Activated CD4-positive, alpha-beta T cell treated with anti-CD3 and anti-CD28 coated beads, Interleukin-2, amount 50 U/mL, for 16 hours (primary cell): ENCODE measurements at places on chromosomes 6 and 20.

DNA sequence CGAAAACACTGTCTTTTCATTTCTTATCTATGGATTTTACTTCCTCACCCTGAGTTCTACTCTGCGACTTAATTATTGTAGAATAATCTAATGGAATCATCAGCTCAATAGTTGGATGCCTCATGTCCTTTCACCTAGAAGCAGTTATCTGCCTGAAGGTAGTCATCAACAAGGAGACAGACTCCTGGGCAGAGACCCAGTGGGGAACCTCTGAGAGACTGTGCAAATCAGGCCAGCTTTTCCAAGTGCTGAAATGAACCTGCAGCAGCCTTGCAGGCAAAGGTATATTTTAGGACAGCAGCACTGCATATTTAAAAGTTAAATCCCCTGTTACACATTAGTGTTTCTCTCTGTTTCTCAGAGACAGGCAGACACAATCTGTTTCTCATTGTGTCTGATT is 99.7 kb upstream of the STMND1 start:
- DNase-seq, result no peak

DNA sequence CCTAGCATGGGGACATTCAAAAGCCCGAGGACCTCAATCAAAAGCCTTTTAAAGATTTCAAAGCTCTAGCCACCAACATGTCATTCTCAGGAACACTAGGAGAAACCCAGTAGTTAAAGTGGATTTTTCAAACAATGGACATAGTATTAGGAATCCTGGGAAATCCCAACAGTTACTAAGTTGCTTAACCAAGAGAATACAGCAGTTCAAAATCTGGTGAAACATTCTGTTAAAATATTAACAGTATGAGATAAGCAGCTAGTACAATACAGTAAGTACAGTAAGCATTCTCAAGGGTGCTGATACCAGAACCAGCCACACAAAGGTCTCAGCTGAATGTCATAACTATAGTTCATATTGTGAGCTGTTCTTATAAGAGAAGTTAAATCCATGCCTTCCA is 68.6 kb downstream of the CDK19 start:
- no peak for DNase-seq

GRCh38 chr6:22848121-22848520 is 278.8 kb downstream of the HDGFL1 start:
- no peak for DNase-seq

DNA sequence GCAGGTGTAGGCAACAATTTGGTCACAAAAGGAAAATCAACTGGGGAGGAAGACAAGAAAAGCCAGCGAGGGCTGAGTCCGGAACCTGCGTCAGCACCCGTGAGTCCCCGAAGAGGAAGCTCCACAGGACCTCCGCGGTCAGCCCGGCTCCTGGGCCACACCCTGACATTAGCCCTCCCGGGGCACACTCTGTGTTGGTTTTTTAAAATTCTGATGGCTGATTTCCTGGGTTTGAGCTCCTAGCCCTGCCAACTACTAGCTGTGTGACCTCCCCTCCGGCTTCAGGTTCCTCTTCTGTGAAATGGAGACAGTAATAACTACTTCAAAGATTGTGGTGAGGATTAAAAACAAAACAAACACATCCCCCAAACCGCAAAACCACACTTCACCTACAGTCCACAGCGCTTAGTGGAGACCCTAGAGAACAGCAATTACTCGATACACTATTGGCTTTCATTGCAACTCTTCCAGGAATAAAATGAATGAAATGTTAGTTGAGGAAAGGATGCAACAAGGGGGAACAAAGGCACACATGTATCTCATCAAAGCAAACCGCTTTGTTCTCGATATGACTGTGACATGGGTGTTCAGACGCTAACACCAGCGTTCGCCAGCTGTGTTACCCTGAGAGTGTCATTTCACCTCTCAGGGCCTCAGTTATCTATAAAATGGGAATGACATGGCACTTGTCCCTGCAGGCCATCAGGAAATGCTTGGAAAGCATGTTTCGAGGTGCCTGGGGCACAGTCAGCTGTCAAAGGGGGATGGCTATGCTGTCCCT is 985 bp downstream of the ZBP1 start:
- peak; percentile 92 for DNase-seq

- DNase-seq, result no peak
Observed at GRCh38 chr20:2775139-2775538, 25.3 kb downstream of the CPXM1 start.

- no peak for DNase-seq
Observed at GRCh38 chr20:61184194-61184593, 67.9 kb upstream of the CDH4 start.

- no peak for DNase-seq
Observed at GRCh38 chr6:126724821-126725220, 384.9 kb downstream of the CENPW start.

GRCh38 chr6:78526432-78526831 is 340.9 kb upstream of the IRAK1BP1 start:
- no peak for DNase-seq

DNA sequence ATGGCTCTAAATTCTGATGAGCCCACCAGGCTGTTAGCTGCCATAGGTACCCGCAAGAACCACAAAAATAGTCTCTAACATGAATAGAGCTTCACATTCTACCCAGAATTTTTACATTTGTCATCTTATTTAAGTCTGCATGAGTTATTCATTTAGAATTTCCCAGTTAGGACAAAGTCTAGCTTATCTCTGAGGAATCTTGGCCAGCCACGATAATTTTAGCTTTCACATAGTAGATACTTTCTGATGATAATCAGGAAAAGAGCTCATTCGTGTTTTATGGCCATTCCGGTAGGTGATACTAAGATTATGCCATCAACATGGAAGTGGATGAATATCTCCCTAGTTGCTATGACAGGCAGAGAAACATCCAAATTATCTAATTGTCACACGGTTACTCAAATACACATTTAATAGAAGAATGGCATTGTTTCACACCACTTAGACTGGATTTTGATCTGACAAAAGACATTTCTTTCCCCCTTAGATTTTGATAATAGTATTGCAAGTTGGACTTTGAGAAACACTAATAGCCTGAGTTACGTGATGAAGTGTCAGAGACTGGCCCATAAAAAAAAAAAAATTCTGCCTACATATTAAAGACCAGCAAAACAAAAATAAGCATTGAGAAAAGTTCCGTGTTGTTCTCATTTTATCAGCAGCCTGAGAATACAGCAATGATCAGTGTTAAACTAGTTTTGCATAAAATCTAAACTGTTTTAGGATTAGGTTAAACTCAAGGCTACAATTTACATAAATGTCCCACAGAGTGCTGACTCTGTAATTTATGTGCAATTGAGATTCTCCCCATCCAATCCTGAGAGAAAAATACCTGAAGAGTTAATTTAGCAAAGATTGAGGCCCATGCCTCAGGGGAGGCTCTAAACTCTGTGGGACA is 397.5 kb upstream of the ARID1B start:
- no peak for DNase-seq

DNA sequence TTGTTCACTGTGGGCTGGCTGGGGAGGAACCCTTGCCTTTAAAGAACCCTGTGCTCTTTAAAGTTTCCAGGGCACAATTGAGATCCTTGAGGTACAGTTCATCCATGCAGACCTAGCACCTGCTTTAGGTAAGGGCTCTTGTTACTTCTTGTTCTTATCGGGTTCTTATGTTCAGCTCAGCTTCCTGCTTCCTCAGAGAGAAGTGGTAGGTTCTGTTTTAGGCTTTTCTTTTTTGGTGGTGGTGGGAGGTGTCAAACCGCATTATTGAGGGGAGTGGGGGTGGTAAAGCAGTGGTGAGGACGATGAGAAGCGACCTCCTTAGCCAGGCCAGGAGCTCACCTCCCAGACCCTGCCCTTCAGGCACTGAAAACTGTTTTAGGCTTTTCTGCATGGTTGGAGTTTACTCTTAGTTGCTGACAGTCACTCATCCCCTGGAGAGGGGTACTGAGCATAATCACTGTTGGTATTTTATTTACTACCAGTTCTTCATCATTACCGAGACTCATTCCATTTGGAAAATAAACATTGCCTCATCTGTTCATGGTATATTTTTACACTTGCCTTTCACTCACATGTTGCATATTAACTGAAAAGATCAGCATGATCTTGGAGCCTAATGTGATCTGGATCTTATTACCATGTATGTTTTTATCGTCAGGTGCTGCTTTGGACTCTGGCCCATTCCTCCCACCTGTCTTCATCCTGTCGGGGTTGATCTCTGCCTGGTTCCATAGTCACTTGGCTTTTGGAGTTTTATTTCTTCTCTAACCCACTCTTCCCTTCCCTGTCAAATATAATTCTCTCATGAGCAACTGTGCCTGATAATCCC is 35.4 kb downstream of the SLC16A10 start:
- DNase-seq, result no peak

- no peak for DNase-seq
Observed at GRCh38 chr6:134830194-134830593, 119.7 kb downstream of the ALDH8A1 start.

DNA sequence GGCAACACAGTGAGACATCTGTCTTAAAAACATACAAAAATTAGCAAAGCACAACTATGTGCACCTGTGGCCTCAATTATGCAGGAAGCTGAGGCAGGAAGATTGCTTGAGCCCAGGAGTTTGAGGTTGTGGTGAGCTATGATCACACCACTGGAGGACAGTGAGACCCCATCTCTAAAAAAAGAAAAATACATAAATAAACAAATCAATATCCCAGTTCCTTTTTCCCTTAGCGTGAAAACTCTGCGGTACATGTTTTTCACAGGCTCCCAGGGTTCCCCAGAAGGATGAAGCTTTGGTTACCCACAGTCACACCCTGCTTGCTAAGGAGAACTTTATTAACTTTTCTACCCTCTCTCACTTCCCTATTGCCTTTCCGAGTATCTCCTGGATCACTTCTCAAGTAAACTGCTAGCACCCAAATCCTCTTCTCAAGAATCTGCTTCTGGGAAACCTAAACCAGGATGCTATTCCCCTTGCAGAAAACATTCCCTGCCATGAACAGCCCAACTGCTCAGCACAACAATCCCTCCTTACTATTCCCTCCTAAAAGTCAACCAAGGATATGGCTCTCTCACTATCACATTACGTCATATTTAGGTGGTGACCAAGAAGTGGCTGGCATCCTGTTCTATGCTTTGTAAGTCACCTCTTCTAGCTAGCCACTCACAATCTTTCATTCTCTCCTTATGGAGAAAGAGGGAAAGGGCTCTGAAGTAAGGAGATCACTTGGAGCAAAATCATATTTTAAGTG is 122.4 kb downstream of the IPCEF1 start:
- DNase-seq, result no peak

DNA sequence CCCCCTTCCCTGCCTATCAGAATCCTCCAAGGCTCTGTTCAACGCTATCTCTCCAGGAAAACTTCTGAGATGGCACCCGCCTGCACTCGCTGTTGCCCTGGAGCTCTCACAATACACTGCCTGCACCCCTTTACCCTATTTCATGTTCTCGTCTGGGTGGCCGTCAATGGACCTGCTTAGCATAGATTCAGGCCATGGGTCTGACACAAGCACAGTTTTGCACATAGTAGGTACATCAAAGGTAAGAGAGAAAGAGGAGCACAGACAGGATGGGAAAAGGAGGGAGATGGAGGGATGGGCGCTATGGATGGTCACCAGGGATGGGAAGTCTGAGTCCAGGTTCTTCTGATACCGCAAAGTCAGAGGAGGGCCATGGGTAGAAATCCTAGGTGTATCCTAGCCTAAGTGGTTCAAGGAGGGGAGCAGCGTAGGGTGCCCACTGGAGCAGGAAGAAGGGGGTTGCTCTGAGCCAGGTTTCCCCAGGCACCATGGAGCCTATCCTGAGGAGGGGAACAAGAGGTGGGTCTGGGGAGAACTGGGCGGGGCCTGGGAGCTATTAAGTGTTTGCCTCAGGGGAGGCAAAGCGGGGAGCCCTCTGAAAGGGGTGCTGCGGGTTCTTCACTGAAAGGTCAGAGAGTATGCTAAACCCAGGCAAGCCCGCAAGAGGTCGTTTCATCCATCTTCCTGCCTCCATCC is 89.3 kb downstream of the MRPL14 start:
- no peak for DNase-seq

- no peak for DNase-seq
Observed at GRCh38 chr20:11452326-11452725, 465.4 kb upstream of the BTBD3 start.

GRCh38 chr20:1204576-1204975 is 1.3 kb downstream of the C20orf202 start:
- DNase-seq, result no peak

DNA sequence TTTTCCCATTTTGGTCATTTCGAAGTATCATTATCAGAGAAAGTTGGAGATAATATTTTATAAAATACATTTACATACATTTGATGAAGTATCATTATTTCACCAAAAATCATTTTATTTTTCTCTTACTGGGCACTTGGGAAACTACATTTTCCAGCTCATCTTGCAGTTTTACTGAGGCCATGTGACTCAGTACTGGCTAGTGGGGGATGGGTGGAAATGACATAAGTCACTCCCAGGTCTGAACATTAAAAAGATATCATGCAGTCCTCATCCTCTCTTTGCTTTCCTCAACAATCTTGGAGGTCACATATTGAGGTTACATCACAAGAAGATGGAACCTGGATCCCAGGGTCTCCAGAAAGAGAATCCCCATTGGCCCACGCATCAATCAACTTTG is 84.1 kb downstream of the CD24 start:
- no peak for DNase-seq

DNA sequence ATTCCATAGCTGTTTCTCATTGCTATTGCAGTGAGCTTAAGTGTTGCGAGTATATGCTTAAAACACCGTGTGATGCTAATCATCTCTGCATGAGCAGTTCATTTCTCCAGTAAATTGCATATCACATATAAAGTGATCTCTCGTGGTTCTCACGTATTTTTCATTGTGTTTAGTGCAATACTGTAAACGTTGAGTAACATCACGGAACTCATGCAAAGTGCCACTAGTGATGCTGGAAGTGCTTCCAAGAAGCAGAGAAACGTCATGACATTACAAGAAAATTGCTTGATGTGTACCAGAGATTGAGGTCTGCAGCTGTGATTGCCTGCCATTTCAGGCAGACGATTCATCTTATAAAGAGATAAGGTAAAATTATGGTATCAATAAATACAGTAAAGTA is 830.4 kb downstream of the GRIK2 start:
- DNase-seq, result no peak

GRCh38 chr6:15515226-15515625 is 147.6 kb downstream of the DTNBP1 start:
- DNase-seq, result no peak

DNA sequence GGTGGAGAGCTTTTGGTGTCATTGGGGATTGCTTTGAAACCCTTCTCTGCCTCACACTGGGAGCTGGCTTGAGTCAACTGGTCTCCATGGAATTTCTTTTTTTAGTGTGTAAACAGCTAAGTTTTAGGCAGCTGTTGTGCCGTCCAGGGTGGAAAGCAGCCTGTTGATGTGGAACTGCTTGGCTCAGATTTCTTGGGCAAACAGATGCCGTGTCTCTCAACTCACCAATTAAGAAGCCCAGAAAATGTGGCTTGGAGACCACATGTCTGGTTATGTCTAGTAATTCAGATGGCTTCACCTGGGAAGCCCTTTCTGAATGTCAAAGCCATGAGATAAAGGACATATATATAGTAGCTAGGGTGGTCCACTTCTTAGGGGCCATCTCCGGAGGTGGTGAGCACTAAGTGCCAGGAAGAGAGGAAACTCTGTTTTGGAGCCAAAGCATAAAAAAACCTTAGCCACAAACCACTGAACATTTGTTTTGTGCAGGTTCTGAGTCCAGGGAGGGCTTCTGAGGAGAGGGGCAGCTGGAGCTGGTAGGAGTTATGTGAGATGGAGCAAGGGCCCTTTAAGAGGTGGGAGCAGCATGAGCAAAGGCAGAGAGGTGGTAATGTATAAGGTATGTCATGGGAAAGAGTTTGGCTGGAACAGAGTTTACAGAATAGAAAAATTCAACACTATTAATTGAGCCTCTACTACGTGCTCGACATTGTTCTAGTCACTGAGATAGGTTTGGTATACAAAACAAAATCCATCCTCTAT is 31.2 kb downstream of the SRSF3 start:
- DNase-seq, result no peak
